ENCODE measurements at places on chromosomes 11 and 22. TPM values are rescaled to one million over a fixed set of nuclear protein-coding genes. Genes with fewer than 3 reads are reported as not detected.

MYOD1 gene
- not detected for total RNA-seq

SYNGR1 gene
- 66.4 TPM for total RNA-seq

CCDC116 gene
- total RNA-seq: not detected

CEP164 gene
- total RNA-seq: 9.3 TPM

DEFB108B gene
- total RNA-seq: not detected

E2F8 gene
- 4.8 TPM for total RNA-seq

CHID1 gene
- total RNA-seq: 67.9 TPM

MPPED2 gene
- total RNA-seq: 3.6 TPM

SNX32 gene
- 0.20 TPM for total RNA-seq

TMPRSS13 gene
- 0.11 TPM for total RNA-seq

OR10AG1 gene
- total RNA-seq: not detected

B3GAT1 gene
- total RNA-seq: 0.29 TPM

CEND1 gene
- not detected for total RNA-seq

MICAL2 gene
- total RNA-seq: 115 TPM

MPZL3 gene
- total RNA-seq: 1.3 TPM

APOBEC3B gene
- total RNA-seq: 1.9 TPM

PTPRCAP gene
- 3.4 TPM for total RNA-seq

OR52H1 gene
- not detected for total RNA-seq

RFPL2 gene
- not detected for total RNA-seq

LGALS12 gene
- 0.44 TPM for total RNA-seq

RAC2 gene
- total RNA-seq: 7.0 TPM

ENTHD1 gene
- not detected for total RNA-seq

SIRT3 gene
- 32.5 TPM for total RNA-seq

MPPED1 gene
- total RNA-seq: not detected

NLRP6 gene
- total RNA-seq: 0.24 TPM

TMEM134 gene
- 61.7 TPM for total RNA-seq

BEST1 gene
- total RNA-seq: 2.9 TPM

KCNC1 gene
- 0.09 TPM for total RNA-seq

XKR3 gene
- total RNA-seq: not detected

PAMR1 gene
- 8.6 TPM for total RNA-seq

LGR4 gene
- 44.5 TPM for total RNA-seq

OR4D11 gene
- not detected for total RNA-seq

ADAMTS15 gene
- 13.4 TPM for total RNA-seq

CYTH4 gene
- 5.5 TPM for total RNA-seq

SLN gene
- 1,243 TPM for total RNA-seq

SLC22A12 gene
- total RNA-seq: not detected

MUC5AC gene
- not detected for total RNA-seq

YWHAH gene
- 103 TPM for total RNA-seq

OR6A2 gene
- total RNA-seq: 0.08 TPM

MYRF gene
- 1.5 TPM for total RNA-seq

MCHR1 gene
- total RNA-seq: 1.3 TPM

SESN3 gene
- 12.0 TPM for total RNA-seq

PLEKHB1 gene
- 21.9 TPM for total RNA-seq

AIFM3 gene
- 2.1 TPM for total RNA-seq

HBB gene
- 111 TPM for total RNA-seq

P2RY2 gene
- total RNA-seq: 9.1 TPM

SCGB2A2 gene
- total RNA-seq: not detected

PATE2 gene
- total RNA-seq: not detected

CBX6 gene
- total RNA-seq: 56.3 TPM

KDM4D gene
- 0.64 TPM for total RNA-seq

NCF4 gene
- total RNA-seq: 6.9 TPM

Measured in right cardiac atrium (tissue), 5 donors.